GM23248 (cell line): ENCODE measurements at places on chromosomes 12 and 14.

- DNase-seq, result peak; percentile 85
These were observed 1.3 kb downstream of the AHSA1 start for GRCh38 chr14:77459072-77459723.

- peak; percentile 83 for DNase-seq
These were observed at the start of gene SRGAP1 for GRCh38 chr12:63844391-63845341. TSS of gene SRGAP1 (plus strand) at chr12:63844700. CDS start at chr12:63844817, 117 bp downstream.

DNA sequence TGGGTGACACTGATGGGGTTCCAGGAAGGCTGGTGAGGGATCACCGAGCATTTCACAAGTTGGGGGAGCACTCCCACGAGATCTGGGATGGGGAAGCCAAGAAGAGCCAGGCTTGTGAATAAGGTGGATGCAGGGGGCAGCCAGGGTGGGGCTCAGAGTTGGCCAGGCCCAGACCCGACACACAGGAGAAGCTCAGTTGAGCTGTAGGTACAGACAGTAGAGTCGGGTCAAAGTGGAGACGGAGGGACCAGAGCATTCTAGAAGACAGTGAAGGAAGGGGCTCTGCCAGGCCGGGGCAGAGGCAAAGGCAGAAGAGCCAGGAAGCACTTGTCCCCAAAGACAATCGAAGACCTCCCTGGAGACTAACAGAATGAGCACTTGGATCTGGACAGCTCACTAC is 70.9 kb upstream of the BCL11B start:
- DNase-seq, result no peak

DNA sequence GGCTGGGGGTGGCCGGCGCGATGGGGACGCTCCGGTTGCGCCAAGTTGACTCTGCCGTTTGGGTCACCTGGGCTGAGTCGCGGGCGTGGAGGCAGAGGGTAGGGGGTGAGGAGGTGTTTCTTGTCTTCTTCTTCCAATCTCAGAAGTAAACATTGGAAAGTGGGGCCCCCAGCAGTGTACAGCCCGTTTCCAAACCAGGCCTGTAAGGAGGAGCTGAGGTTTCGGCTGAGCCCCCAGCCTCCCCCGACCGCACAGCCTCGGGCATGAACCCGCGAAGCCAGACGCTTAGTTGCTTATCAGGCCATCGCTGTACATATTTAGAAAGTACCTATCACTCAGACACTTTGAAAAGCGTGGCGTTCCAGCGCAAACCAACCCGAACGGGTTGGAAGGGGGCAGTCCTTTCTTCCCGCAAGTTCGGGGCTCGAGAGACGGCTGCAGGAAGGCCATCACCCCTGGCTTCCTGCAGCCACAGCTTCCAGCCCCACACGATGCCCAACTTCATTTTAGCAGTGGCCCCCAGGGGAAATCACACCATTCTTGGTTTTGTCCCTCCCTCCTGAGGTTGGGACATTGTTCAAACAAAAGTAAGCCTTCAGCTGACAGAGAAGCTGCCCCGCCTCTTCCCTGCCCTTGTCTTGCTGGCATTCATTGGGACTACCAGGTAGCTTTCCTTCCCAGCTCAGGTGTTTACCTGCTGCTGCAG is 164.1 kb downstream of the ZFP36L1 start:
- no peak for DNase-seq

- DNase-seq, result peak; percentile 2
These were observed 451.3 kb downstream of the SNAPC1 start for GRCh38 chr14:62213516-62213915.

- no peak for DNase-seq
These were observed 27.6 kb downstream of the ZFYVE1 start for GRCh38 chr14:72999316-72999715.

- DNase-seq, result no peak
These were observed 19.9 kb downstream of the RBM19 start for GRCh38 chr12:113946175-113946574.

GRCh38 chr14:91429385-91429784 is 11.8 kb upstream of the CCDC88C start:
- no peak for DNase-seq

DNA sequence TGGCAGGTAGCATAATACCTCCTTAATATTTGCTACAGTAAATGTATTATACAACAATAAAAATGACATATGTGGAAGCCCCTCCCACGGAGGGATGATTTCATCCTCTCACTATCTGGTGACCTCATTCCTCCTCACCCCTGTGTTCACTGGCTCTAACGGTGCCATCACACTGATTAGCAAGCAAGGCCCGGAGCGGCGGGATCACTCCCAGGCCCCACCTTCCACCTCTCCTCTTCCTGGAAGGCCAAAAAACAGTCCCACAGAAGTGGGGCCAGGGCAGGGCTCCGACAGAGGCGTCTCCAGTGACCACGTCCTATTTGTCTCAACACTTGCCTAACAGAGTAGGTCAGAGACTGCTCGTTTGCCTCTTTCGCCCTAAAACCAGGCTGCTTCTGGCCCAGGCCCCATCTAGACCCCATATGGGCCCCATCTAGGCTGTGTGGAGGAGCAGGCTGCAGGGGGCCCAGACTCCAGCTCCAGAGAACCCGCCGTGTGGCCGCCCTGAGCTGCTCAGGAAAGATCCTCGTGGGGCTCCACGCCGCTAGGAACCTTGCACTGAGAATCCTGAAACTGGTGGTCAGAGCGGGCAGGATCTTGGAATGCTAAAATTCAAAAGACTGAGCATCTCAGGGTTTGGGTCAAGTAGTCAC is 3.7 kb downstream of the SELPLG start:
- peak; percentile 96 for DNase-seq

DNA sequence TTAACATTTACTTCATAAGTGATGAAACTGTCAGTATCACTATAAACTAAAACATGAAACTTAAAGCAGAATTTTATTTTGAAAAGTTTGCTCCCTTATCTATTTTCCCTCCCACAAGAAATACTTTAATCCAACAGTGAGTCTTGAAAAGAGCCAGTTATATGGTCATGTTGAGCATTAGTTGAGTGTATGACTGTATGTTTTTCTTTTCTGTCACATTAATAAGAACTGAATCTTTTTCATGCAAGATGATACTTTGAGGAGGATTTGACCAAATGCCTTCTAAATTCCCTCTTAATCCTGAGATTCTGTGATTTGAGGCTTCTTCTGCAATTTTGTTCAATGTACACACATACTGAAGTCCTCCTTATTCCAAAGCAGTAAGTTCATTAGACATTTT is 33.7 kb upstream of the YARS2 start:
- DNase-seq, result no peak
